ENCODE measurements at places on chromosomes 12 and 14.

DNA sequence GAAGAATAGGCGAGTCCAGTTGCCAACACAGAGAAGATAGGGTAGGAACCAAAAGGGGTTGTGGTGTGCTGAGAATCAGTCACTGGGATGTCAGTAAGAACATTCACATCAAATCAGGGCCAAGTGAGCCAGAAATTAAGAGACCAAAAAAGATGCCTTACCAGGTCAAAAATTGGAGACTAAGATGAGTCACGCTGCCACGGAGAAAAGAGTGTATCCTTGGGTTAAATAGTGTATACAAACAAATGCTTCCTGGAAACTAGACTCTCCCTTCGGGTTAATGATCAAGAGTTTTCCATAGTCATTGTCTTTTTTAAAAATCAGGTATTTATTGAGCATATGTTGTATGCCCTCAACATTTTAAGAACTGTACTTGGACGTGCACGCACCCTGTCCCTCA lies 45.2 kb upstream of the BAZ1A start:
- DNase-seq = no peak

DNA sequence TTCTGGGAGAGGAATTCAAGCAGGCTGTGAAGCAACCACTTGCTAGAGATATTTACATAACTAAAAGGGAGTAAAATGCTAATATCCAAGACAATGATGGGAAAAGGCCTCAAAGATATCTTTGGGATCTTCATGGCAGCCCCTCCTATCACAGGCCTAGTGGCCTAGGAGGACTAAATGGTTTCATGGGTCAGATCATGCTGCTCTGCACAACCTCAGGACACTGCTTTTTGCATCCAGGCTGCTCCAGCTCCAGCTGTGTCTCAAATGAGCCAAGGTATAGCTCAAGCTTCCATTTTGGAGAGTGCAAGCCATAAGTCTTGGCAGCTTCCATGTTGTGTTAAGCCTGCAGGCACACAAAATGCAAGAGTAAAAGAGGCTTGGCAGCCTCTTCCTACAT lies 195.6 kb upstream of the SSTR1 start:
- no peak for DNase-seq

DNA sequence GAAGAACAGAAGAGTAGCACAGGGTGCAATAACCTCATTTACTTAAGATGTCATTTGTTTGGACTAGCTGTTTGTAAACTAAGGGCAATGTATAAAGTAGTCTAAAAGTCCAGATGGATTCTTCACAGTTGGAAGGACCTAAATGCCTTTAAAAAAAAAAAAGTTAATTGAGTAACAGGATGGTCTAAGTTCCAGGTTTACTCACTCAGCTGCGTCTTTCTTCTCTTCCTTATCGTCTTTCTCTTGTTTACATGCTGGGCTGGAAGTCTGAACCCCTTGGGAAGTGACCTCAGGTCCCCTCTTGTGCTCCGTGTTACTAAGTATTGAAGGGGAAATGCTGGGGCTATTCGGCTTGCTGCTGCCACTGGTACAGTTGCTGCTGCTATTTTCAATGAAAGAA lies 82.5 kb downstream of the SH2B3 start:
- DNase-seq = no peak

- no peak for DNase-seq
These were observed 12.5 kb upstream of the TEX22 start for GRCh38 chr14:105385698-105386365.

- no peak for DNase-seq
These were observed 12.7 kb downstream of the FOXN4 start for GRCh38 chr12:109296431-109296830.

- DNase-seq = no peak
These were observed 49.3 kb upstream of the RERGL start for GRCh38 chr12:18139254-18139653.

GRCh38 chr14:21071225-21072030 lies 1.3 kb downstream of the ARHGEF40 start:
- peak; percentile 54 for DNase-seq

DNA sequence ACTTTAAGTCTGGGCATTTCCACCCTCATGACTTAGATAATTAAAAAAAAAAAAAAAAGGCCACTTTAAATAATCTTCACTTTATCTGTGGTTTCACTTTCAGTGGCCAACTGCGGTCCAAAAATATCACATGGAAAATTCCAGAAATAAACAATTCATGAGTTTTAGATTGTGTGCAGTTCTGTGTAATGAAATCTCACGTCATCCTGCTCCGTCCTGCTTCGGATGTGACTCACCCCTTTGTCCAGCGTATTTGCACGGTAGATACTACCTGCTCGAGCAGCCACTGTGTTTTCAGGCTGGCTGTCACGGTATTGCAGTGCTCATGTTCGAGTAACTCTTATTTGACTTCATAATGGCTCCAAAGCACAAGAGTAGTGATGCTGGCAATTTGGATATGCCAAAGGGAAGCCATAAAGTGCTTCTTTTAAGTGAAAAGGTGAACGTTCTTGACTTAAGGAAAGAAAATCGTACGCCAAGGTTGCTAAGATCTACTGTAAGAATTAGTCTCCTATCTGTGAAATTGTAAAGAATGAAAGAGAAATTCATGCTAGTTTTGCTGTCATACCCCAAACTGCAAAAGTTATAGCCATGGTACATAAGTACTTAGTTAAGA lies 2.4 kb downstream of the E2F7 start:
- DNase-seq = no peak

GRCh38 chr12:113392988-113393579 lies 10.6 kb downstream of the SDS start:
- no peak for DNase-seq

- DNase-seq = peak; percentile 96
These were observed 1.7 kb upstream of the CCND2 start for GRCh38 chr12:4271717-4272423.

- DNase-seq = no peak
These were observed 251.3 kb downstream of the SLC16A7 start for GRCh38 chr12:59847127-59847526.

- no peak for DNase-seq
These were observed 553.7 kb downstream of the FLRT2 start for GRCh38 chr14:86083616-86084015.

- no peak for DNase-seq
These were observed 7.4 kb downstream of the GLIPR1L1 start for GRCh38 chr12:75341873-75342272.

DNA sequence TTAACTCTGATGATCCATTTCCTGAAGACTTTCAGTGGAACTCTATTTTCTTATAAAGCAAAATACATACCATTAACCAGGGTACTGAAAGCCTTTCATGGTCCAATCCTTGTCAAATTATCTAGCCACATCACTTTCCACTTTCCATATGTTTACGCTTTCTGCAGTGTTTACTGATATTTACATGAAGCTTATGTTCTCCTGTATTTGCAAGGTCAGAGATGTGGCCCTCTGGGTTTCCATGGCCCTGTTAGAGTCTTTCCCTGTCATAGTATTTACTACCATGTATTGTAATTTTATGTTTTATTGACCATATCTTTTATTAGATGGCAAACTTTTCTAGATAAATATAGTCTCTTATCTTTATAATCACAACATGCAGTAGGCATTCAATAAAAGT lies 23.5 kb upstream of the IGF1 start:
- DNase-seq = no peak

- no peak for DNase-seq
These were observed 57.3 kb upstream of the NOVA1 start for GRCh38 chr14:26655128-26655527.

- no peak for DNase-seq
These were observed 28.7 kb downstream of the CCDC85C start for GRCh38 chr14:99575043-99576023.
